ENCODE measurements at places on chromosomes 4 and X.

- no peak for DNase-seq
Measured at GRCh38 chr4:112731715-112732114, 94.8 kb downstream of the LARP7 start.

GRCh38 chr4:150784939-150785338, 203.0 kb downstream of the MAB21L2 start:
- no peak for DNase-seq

- DNase-seq, result no peak
Measured at GRCh38 chr4:48958582-48958981, 27.5 kb upstream of the CWH43 start.

DNA sequence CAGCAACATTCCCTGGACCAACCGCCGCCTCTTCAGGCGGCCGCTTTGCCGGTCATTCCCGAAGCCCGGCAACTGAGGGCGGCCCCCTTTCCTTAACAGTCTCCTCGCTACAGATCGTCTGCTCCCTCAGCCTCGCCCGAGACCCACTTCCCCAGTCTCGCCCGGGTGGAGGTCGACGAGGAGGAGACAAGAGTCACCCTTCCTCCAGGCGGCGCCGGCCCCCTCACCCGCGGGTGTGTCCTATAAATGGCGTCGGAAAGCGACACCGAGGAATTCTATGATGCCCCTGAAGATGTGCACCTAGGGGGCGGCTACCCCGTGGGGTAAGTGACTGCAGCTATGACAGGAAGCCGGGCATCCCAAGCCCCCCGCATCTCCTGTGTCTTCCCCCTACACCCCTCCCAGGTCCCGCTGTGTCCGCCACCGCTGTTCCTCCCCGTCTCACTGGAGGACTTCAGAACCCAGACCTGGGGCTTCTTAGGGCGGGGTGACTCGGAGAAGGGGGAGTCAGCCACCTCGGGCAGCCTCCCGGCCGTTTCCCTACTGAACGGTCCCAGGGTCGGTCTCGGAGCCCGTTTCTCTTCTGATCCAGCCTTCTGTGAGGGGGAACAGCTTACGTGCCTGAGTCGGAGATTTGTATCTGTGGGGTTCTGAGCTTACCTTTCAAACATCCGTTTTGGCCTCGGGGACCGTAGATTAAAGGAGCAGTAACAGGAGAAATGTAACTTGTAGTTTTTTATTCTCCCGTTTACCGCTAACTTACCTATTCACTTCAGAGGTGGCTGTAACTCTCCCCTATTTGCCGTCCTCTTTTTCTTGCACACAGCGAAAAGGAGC, 570 bp downstream of the WDR44 start:
- no peak for DNase-seq

DNA sequence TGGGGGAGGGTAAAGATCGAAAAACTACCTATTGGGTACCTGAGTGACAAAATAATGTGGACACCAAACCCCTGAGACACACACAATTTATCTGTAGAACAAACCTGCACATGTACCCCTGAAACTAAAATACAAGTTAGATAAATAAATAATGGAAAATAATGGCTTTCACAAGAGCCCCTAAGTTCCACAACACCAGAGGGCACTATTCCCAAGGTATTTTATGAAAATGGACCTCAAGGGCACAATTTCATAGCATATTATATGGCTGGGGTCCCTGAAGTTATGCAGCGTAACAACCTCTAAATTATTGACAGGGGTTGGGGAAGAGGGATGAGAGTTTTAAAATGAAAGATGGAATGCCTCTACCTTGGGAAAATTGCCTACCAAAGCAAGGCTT, 81.3 kb upstream of the TMEM33 start:
- no peak for DNase-seq

GRCh38 chr4:47118192-47118929, 87.0 kb downstream of the GABRB1 start:
- DNase-seq, result no peak

- no peak for DNase-seq
Measured at GRCh38 chrX:19718642-19719041, 168.8 kb downstream of the SH3KBP1 start.

- DNase-seq, result no peak
Measured at GRCh38 chrX:12974305-12974795, 560 bp upstream of the TMSB4X start.

All from LNCaP clone FGC (cell line).